ENCODE measurements at places on chromosomes 3 and 15.

DNA sequence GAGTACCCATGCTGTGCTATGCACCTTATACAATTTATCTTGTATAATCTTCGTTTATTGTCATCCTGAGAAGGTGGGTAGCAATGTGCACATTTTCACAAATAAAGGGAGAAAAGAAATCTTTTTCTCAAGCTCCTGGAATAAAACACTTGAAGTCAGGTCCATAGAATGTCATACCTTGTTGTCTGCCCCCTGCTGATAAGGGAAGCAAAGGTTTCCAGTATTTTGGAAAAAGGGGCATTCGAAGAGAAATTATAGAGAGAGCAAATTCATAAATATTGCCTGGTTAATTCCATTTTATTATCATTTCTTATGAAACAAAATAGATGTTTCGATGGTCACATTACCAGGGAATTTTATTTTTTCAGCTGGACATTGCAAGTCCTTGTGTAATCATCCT is 277.8 kb downstream of the RAP2B start:
- no peak for DNase-seq

DNA sequence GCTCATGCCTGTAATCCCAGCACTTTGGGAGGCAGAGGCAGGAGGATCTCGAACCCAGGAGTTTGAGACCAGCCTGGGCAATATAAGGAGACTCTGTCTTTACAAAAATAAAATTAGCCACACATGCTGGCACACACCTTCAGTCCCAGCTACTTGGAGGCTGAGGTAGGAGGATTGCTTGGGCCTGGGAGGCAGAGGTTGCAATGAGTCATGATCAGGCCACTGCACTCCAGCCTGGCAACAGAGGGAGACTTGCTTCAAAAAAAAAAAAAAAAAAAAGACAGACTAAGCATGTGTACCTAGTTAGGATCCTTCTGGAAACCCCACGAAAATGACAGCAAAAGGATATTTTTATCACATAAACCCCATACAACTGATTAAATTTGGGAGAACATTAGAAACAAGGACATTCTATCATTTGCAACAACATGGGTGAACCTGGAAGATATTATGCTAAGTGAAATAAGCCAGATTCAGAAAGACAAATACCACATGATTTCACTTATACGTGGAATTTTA is 44.9 kb downstream of the METTL6 start:
- DNase-seq: no peak

DNA sequence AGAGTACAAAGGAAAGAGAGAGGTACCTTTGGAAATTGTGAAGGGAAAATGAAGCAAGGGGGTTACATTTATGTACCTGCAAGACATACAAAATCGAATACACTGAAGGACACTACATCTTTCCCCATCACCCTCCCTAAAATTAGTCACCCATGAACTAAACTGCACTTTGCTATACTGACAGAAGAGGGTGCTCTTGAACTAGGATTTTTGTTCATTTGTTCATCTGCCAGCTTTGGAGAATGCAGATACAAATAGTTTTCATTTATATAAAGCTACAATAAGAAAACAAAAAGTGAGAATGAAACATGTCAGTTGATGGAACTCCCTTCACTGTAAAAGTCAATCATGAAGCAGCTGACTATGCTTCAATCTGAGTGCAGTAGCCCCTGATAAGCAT is 55.7 kb downstream of the PCCB start:
- no peak for DNase-seq

DNA sequence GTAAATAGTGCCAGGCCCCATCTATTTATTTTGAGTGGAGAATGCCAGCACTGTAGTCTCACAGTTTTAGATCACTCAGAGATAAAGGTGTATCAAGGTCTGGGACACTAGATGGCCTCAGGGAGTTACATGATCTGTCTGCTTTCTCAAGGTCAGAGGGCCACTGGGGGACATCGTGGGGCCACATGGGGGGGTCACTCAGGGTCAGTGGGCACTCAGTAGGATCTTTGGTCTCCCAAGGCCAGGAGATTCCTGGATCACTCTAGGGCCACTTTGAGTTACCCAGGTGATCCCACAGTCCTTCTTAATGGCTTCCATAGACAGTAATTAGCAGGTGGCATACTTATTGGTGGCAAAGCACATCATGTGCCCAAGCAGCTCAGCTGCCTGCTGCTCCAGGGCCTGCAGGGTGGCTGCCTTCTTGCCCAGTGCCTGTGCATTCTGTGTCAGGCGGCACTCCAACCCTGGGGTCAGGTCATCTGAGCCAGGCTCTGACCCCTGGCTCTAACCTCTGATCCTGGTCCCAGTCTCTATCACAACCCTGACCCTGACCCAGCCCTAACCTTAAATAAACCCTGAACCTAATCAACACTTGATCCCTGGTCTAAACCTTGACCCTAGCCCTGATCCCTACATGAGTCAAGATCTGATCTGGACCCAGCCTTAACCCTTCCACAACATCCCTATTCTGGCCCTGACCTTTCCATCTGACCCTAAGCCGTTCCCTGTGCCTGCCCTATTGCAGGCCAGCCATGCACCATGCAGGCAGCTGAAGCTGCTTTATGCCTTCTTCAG is 1.8 kb upstream of the LAMB2 start:
- no peak for DNase-seq

All from stimulated activated CD4-positive, alpha-beta T cell treated with anti-CD3 and anti-CD28 coated beads, Interleukin-2, amount 100 ng/mL, for 24 hours (primary cell).